GM19239 (cell line): ENCODE measurements at places on chromosomes 2 and 18.

DNA sequence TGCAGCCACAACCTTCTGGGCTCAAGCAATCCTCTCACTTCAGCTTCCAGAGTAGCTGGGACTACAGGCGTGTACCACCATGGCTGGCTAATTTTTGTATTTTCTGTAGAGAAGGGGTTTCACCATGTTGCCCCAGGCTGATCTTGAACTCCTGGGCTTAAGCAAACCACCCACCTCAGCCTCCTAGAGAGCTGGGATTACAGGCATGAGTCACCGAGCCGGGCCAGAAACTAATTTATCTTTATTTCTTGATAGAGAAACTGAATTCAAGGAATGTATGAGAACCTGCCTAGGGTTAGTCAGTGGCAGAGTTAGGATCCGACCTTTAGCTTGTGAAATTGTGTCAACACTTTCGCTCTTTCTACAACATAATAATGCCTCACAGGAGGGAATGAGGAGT, 19.3 kb upstream of the ITGAV start:
- DNase-seq = no peak

GRCh38 chr2:113760400-113760799, 4.0 kb upstream of the SLC35F5 start:
- DNase-seq = no peak

GRCh38 chr2:170247882-170248393, 70.0 kb downstream of the MYO3B start:
- no peak for DNase-seq

GRCh38 chr18:48134609-48135008, 204.2 kb upstream of the SMAD2 start:
- no peak for DNase-seq

DNA sequence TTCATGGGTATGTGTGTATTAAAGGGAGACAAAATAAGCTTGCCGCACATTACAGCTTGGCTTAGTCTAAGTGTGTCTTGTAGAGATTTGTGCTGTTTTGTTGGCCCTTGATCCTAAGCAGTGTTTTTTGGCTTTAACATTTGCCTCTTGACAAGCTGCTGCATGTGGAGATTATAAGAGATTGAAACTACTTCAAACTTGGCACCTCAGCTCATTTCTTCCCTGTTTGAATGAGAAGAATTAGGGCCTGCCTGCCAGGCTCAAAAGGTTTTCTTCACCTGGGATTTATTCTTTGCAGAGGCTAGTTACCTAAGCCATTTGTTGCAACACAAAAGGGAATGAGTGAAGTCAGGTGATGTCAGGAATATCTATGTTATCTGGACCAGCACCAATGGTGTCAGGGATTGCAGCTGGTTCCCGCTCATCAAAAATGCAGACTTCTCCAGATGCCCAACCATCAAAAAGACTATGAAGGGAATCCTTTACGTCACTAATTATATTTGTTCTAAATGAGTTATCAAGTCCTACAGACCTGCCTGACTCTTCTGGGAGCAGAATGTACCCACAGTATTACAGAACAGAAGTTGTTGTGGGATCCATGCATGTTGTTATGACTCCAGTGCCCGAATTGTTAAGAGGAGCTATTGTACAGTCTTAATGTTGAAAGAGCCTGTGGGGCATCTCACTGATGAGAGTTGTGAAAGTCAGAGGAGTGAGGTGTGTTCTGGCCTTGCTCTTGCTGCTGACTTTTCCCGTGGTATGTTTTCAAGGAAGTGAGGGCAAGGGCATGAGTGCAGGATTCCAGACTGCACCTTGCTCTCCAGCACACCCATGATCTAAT, 31.0 kb downstream of the ABCA12 start:
- DNase-seq = no peak

DNA sequence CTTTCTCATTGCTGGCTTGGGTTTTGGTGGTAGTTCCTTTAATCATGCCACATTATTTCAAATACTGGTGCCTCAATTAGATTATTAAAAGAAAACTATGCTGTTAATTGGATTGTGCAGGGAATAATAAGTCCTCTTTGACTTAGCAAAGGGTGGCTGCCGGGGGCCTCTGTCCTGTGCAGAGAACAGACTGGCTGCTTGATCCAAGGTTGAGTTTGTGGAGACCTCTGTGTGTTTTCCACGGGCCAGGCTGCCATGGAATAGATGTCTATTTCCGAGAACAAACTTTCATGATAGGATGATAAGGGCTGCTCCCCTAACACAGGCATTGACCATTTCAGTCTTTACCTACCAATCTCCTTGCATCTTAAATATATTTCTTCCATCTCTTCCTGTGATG, 30.4 kb upstream of the OTOS start:
- DNase-seq = no peak

DNA sequence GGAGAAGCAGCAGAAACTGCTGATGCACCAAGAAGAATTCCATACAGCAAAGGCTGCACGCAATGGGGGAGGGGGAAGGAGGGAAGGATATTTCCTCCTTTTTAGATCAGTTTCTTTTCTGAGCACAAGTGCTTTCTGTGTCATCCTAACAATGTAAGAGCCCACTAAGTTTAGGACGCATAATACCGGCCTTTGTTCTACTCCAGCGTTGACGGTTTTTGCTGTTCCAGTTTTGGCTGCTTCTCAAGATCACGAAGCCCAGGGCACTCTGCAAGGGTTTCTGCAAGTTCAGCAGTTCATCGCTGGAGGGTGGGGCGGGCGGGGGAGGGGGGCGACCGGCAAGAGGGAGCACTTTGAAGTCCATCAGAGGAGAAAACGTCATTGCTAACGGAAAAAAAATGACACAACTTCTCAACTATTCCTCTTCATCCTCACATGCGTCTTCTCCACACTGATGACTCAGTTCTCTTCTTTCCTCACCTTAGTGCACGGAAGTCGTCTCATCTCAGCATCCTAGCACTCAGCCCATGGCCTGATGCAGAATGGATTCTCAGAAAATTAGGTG, 8.7 kb downstream of the FAM178B start:
- no peak for DNase-seq
